ENCODE measurements at places on chromosomes 3 and 15.

DNA sequence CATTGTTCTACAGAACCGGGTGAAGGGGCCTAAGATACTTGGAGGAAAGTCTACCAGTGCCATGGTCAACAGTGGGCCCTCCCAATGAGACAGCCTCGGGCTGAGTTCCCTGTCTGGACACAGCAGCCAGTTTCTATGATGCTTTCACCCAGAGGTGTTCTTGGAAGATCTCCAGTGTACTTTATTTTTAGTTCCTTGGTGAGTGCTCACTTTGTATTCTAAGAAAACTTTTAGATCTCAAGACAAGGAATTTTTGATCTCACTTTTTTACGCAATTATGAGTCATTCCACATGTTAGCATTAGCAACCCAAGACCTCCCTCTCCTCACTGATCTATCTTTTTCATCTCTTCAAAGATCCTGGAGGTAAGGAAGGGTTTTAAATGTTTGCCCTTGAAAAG, 287.7 kb downstream of the RORA start:
- DNase-seq, result no peak

DNA sequence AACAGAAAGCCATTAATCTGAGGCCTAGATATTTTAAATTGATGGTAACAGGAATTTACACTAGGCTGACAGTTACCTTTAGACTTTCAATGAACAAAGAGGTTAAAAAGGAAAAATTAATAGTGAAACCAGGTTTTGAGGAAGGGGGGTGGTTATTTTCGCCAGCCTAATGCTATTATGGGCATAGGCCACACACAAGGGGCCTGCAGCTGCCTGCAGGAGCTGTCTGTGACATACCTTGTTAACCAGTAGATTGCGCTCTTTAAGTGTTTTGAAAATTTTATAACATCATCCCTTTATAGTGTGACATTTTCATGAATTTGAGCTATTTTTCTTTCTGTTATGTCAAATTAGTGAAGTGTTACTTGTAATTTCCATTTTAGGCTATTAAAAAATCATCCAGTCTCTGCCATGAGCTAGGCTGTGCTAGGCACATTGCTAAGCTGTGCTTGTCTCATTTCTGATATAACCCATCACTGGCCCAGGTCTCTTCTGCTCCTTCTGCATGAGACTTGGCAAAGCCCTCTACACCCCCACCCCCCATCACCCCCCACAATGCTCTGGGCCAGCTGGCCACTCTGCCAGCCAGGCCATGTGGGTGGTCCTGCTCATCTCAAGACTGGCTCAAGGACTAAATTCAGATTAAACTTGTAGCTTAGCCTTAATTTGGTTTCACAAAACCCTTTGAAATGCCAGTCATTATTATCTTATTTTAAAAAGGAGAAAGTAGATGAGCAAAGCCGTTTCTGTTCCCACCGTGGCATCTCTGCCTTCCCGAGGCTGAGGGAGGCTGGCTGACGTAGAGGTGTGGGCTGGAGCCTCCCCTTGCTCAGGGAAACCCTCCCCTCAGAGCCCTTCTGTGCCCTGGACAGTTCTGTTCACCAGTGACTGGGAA, 48.4 kb upstream of the SEC22A start:
- DNase-seq, result no peak

DNA sequence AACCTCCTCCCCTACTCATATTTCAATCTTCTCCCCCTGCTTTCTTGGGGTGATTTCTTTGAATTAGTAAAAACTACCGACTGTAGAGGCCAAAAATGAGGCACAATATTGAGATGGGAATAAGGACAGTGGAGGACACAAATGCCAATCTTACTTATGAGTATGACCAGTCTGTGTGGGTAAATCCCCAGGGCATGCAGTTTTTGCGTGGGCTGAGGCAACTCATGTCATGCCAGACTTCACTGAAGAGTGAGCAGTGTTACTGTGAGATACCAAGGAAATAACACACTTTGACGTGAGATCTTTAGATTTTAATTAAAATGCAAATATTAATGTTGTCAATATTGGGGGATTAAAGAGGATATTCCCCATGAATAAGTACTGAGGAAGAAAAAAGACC, 254.3 kb upstream of the ICE2 start:
- DNase-seq, result no peak

DNA sequence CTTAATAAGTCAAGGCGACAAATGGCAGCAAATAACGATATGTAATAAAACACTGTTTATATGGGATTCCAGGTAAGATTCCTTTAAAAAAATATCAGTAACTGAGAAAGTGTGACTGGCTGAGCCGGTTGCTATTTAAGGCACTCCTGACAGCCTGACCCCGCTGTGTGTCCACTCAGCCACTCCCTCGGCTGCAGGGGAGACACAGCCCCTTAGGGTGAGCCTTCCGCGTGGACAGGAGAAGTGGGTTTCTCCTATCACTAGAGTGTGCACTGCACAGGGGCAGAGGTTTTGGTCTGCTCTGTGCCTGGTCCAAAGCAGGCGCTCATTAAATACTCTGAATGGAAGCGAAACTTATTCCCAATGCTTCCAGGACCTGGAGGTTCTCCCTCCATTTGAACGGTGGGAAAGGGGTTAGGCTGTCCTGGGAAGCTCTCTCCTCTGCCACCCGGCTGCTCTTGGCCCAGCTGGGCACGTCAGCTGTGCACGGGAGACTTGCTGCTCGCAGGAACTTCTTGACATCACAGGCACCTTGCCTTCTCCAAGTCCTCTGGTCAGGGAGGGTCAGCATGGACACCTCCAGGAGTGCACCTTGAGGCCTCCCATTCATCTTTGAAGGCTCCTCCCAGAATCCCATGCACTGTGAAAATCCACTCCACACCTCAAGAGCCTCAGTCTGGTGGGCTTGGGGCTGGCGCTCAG, 43.3 kb upstream of the SLCO2A1 start:
- DNase-seq, result no peak

DNA sequence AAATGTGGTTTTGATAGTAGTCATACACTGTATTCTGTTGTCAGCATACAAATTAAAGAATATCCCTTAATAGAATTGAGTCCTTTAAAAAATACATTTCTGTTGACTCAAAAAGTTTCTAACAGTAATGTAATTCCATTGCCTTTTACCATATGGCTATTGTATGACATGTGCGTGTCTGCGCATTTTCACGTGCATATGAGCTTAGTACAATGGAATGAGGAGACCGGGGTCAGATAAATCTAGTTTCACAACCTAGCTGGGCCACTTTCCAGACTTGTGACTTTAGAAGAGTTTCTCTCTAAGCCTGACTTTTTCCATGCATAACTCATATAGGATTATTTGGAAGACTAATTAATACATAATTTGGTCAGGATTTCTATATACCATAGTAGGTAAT, 38.7 kb downstream of the ZBTB38 start:
- DNase-seq, result no peak

DNA sequence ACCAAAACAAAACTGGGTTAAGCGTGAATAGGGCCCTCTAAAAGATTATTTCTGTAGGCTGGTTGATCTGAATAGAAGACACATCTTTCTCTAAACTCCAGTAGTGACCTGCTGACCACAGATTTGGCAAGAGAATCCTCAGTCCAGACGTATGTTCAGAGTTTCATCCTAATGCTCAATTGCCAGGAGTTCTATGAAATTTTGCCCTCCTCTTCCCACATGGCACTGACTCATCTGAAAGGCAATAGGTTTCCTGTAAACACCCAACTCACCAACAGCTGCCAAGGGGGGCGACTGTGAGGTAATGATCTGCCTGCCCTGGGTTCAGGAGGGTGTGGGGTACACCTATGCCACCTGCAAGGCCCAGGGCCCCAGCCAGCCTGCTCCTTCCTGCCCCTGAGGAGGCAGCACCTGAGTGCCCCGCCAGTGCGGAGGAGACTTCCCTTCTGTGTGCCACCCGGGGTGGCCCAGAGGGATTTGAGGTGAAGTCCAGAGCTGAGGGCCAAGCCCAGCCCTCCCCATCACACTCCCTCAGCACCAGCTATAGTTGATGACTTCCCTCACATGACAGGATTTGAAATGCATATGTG, 8.4 kb upstream of the PLA2G4D start:
- no peak for DNase-seq

DNA sequence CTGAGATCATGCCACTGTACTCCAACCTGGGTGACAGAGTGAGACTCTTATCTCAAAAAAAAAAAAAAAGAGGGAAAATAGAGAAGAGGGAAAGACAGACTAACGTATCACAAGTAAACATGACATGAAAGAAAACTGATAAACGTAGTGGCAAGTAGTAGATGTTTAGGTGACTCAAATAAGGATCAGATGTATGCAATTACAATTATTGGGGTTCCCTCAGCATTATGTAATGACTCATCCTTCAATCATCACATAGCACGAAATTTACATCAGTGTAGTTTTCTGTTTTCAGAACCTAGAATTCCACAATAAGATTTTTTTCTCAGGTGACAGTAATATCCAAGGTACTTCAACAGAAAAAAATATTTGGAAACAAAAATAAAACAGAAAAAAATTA, 46.6 kb downstream of the DPP8 start:
- no peak for DNase-seq

DNA sequence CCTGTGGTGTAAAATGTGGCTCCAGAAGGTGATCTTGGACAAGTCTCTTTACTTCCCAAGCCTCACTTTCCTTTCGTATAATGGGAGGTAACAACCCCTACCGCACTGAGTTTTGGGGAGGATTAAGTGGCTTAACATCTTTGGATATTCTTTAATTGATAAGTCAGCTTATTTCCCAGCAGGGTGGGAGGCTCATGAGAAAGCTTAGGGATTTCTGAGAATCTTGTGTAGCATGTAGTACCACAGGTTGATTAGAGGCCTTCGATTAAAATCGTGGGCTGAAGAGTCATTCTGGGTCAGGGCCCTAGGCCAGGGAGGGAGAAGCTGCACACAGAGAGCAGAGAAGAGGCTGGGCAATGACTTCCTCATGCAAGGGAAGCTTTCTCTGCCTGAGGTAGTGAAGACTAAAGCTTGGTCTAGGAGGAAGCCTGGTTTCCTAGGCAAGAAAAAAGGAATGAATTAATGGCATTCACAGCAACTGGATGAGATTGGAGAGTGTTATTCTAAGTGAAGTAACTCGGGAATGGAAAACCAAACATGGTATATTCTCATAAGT, 1.5 kb upstream of the NMNAT3 start:
- no peak for DNase-seq

DNA sequence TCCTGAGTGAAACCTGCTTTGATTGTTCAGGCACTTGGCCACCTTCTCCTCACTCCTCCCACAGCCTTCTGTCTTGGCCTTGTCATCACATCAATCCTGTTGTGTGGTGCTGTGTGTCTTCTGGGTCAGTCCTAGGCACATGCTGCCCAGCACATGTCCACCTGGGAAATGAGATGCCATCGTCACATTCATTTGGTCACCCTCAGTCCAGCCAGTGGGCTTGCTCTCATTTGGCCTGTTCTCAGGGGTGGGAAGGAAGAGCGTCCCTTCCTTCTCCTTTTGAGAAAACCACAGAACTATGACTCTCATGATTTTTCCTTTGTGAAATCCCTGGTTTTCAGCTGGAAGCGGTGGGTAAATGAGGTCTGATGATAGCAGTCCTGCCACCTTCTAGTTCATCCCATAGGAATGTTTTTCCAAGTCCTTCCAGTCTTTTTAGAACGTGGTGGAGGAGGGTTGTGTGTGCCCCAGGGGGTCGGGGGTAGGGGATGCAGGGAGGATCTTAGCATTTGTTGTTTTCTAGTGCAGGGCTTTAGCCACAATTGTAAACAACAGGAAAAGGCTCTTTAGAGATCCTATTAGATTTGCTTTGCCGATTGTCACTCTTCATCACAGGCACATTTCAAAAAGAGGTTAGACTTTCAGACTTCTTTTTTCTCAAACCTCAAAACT, 8.4 kb upstream of the PLA1A start:
- no peak for DNase-seq

DNA sequence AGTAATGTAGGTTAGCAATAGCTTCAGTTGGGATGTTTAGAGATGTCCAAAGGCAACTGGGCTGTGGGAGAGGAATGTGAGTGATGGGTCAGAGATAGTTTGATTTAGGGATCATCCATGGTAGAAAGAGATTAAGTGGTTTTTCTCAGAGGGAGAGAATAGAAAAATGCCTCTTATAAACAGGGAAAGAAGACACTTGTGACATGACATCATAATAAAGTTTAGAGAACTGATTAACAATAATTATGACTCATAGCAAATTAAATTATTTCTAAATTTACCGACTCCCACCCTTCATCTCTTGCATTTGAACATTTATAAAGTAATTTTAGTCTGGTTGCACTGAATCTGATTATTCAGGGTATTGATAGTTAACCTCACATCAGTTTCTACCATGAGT, 145.1 kb downstream of the CDIN1 start:
- no peak for DNase-seq
